ENCODE measurements at places on chromosomes 1 and 21. TPM values are rescaled to one million over a fixed set of nuclear protein-coding genes. Genes with fewer than 3 reads are reported as not detected.

- no peak for DNase-seq
Observed at GRCh38 chr1:225885336-225885735, 3.2 kb upstream of the TMEM63A start.

DNA sequence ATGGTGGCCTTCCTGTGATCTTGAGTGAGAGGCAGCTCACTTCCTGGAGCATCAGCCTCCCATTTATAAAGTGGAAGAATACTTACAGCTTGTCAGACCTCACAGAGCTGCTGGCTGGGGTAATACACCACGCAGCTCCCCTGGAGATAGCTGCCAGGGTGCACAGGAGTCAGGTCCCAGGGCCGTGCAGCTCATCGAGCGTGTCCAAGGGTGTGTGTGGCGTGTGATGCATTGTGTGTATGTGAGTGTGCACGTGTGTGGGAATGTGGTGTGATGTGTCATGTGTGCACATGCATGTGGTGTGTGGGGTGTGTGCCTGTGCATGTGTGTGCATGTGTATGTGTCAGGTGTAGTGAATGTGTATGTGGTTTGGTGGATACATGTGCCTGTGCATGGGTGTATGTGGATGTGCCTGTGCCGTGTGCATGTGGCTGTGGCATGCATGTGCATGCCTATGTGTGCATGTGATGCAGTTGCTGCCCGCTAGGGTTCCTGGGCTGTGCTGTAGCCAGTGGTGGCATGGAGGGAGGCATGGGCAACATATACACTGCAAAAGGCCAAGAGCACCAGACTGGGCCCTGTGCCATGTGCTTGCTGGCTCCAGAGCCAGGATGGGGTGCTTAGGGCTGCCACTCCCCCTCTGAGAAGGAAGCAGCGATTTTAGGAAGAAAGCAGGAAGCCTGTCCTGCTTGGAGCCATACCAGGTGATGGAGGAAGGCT lies 24.6 kb downstream of the WNT3A start:
- no peak for DNase-seq

DNA sequence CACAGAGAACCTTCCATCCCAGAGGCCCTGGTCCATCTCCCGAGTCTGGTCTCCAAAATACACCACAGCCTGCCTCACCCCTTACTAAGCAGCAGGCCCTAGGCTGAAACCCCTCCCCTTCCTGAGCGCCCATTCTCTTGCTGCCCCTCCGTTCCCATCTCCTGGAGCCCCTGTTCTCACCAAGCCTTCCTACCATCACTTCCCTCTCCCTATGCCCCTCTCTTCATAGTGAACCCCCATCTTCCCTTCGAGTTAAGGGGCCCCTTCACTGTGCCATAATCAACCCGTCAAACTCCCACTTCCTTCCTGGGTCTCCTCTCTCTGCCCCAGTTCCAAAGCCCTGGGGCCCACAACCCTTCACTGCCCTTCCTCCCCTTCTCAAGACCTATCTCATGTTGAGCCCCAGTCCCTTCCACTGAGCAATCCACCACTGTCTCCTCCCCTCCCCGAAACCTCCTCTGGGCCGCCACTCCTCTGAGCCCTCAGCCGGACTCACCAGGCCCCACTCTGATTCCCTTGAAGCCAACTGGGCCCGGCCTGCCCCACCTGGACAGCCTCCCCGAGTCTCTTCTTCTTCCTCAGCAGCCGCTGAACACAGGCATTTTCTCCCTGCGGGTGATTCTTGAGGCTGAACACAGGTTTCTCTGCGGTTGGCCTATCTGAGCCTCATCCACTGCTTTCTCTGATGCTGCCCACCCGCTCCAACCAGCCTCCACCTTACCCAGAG lies 42.2 kb upstream of the WASF2 start:
- DNase-seq, result no peak

GRCh38 chr1:181392613-181393220 lies 90.6 kb upstream of the CACNA1E start:
- no peak for DNase-seq

GRCh38 chr1:247840818-247841217 lies 878 bp downstream of the OR11L1 start:
- no peak for DNase-seq

- DNase-seq, result no peak
Observed at GRCh38 chr1:19339214-19339861, 27.2 kb downstream of the SLC66A1 start.

- no peak for DNase-seq
Observed at GRCh38 chr21:31137960-31138359, 99.7 kb upstream of the KRTAP19-8 start.

DNA sequence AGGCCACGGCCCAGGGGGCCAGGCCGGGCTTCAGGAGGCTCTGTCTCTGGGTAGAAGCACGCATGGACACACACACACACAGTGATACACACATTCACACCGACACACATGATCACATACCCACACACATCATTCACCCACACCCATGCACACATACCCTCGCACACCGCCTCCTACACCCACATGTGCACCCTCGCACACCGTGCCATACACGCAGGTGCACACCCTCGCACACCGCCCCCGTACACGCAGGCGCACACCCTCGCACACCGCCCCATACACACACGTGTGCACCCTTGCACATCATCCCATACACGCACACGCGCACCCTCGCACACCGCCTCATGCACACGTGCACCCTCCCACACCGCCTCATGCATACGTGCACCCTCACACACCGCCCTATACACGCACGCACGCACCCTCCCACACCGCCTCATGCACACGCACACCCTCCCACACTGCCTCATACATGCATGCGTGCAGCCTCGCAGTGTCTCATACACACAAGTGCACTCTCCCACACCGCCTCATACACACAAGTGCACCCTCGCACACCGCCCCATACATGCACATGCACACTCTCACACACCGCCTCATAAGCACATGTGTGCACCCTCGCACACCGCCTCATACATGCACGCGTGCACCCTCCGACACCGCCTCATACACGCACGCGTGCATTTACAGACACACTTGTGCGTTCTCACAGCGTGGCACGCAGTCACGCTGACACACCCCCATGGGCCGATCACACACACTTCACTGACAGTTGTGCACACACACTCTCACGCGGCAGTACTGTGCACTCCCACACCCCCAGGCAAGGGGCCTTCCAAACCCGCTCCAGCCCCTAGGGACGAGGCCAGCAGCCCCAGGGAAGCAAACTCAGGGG lies 128.1 kb downstream of the SIK1 start:
- no peak for DNase-seq

- DNase-seq, result no peak
Observed at GRCh38 chr1:173448945-173449344, 28.2 kb upstream of the PRDX6 start.

- DNase-seq, result no peak
Observed at GRCh38 chr1:202687798-202688197, 22.5 kb downstream of the SYT2 start.

GRCh38 chr1:66535061-66535460 lies 1.1 kb downstream of the SGIP1 start:
- DNase-seq, result no peak

- peak; percentile 25 for DNase-seq
Observed at GRCh38 chr21:37921091-37921490, 4.8 kb upstream of the KCNJ6 start.

DNA sequence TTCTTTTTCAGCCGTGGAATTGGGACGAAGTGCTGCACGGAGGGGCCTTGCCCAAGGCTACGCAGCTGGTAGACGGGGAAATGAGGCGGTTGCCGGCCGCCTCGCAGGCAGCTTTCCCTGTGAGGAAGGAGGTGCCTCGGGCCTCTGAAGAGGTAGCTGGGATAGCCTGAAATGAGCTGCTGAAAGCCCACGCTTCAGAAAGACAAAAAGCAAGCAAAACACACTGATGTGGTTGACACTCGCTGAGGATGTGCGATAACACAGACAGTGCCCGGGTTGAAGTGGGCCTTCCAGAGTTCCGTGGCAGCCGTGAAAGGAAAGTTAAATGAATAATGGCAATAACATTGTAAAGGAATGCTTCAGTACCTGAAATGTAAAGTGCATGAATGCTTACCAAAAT lies 47.2 kb downstream of the S1PR1 start:
- no peak for DNase-seq

- DNase-seq, result no peak
Observed at GRCh38 chr21:28439788-28440187, 552.9 kb downstream of the LTN1 start.

DNA sequence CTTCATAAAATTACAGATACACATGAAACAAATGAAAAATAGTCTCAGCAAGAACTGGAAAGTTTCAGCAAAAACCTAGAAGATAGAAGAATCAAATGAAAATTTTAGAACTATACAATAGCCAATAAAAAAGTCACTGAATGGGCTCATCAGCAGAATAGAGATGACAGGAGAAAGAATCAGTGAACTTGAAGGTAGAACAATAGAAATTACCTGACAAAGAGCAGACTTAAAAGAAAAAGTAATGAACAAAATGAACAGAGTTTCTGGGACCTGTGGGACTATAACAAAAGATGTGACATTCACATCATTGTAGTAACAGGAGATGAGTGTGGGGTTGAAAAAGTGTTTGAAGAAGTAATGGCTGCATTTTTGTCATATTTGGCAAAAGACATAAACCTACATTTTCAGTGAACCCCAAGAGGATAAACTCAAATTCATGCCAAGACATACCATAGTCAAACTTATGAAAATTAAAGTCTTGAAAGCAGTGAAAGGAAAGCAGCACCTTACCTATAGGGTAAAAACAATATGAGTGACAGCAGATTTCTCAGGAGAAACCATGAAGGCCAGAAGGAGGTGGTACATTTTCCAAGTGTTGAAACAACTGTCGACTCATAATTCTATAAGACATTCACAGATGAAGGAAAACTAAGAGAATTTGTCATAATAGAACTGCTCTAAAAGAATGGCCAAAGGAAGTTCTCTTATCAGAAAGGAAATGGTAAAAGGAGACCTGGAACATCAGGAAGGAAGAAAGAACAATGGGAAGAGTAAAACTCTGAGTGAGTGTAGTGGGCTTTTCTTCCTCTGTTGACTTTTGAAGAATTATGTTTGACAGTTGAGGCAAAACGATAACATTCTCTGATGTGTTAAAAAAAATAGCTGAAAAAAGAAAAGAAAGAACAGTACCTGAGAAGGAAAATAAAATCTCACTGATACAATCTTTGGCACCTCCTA lies 23.5 kb downstream of the NTPCR start:
- no peak for DNase-seq

GRCh38 chr1:116767782-116768382 lies 13.7 kb downstream of the CD2 start:
- peak; percentile 8 for DNase-seq

DNA sequence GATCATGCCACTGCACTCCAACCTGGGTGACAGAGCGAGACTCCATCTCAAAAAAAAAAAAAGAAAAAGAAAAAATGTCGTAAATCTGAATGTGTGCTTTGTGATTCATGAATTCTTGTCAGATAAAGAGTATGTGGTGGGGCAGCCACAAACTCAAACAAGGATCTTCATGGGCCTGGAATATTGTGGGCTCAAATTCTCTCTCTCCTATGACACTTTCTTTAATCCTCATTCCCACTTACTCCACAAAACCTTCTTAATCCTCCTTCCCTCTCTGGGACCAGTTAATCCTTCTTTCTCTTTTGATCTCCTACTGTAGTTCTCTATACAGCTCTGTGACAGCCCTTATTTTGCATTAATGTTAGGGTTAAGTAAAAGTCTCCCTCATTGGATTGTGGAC lies 112.3 kb downstream of the AK5 start:
- peak; percentile 85 for DNase-seq

DNA sequence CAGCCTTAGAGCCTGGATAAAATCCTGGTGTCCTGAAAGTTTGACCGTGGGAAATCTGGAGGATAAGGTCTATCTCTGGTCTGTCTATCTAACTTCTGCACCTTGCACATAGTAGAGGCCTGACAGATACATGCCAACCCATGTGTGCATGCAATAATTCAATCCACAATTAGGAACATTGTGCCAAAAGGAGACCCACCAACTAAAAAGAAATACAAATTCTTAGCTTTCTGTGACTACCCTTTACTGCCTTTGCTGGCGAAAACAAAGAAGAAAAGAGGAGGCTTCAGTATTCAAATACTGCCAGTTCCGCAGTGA lies 381 bp upstream of the KLHL20 start:
- DNase-seq, result no peak

DNA sequence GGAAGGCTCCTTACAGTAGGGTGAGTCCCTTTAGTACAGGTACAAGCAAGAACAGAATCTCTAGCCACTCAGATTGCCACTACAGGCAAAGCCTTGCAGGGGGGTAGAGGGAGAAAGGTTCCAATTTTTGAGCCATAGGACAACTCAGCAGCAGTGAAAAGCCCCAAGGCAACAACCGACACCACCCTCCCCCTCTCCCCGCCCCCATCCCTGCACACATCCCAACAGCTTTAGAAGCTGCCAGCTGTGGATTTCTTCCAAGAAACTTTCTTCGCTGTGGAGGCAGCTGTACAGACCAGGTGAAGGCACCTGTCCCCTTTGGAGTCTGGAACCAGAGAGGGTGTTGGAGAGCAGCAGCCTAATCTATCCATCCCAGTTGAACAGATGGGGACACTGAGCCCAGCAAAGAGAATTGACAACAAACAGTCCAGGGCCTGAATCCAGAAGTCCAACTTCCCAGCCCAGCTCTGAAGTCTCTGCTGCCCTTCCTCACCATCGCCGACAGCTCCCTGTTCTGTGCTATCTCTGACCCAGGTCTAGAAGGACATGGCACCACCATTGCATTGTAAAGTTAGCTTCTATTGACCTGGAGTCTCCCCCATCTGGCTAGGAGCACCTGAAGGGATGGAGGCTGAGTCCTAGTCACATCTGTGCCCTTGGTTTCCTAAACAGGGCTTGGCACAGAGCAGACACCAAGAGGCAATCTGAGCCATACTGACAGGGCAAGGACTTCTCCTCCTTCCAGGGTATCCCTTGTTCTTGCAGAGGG lies 2.2 kb downstream of the TENT5B start:
- peak; percentile 50 for DNase-seq

DNA sequence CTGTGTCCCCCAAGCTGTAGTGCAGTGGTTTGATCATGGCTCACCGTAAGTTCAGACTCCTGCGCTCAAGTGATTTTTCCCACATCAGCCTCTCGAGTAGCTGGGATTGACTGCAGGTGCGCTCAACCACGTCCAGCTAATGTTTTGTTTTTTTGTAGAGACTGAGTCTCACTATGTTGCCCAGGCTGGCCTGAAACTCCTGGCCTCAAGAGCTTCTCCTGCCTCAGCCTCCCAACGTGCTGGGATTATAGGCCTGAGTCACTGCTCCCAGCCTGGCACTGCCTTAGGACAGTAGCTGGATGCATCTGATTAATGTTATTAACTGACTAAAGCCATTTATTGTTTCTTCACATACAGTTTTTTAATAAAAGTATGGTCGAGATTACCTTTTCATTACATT lies 40.2 kb downstream of the RNF11 start:
- no peak for DNase-seq

BATF3 gene
- total RNA-seq, result 4.3 TPM

CD5L gene
- total RNA-seq, result not detected

C1orf210 gene
- 17.8 TPM for total RNA-seq

ANKRD65 gene
- total RNA-seq, result 0.18 TPM

NPHS2 gene
- not detected for total RNA-seq

INSRR gene
- total RNA-seq, result not detected

SRGAP2B gene
- 14.3 TPM for total RNA-seq

MX2 gene
- 0.46 TPM for total RNA-seq

BCL10 gene
- total RNA-seq, result 28.1 TPM

DRAXIN gene
- total RNA-seq, result not detected

HRNR gene
- not detected for total RNA-seq

SMYD3 gene
- total RNA-seq, result 33.0 TPM

Measured in PC-3 (cell line).